ENCODE measurements at places on chromosomes 4 and X.

GRCh38 chrX:44088510-44089144 is 115.4 kb upstream of the NDP start:
- DNase-seq, result no peak

GRCh38 chrX:14718403-14718802 is 154.5 kb downstream of the FANCB start:
- DNase-seq, result no peak

DNA sequence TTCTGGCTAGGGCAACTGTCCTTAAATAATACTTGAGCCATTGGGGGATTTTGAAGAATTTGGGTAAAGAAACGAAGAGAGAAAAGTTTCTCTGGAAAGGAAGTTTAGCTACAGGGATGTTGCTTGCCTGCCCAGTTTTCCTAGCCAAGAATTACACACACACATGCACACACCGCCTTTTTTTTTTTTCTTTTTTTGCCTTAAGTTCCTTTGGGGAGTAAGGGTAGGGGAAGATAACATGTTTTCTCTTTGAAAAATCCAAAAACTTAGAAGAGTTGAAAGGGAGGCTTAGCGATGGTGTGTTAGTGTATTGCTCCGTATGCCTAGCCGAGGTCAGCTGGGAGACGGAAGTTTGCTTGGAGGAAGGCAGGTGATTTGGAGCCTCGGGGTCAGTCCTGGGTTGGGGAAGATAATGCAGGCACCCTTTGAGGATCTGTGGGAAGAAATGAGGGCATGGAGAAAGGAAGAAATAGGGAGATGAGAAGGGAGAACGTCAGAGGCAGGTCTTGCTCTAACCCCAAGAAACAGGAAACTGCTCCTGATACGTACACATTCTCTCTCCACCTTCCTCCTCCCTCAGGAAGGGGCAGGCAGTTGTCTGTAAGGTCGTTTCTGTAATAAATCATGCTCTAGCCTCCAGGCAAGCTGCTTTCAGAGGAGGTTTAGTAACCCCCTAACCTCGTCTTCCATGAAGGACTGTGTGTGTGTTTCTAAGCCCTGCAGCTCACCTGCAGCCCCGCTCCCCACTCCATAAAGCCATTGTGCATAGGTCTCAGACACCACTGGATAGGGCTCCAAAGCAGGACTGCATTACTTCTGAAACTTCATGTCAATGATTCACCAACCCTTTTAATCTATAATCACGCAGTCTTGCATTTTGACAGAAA is 10.5 kb downstream of the KLF3 start:
- no peak for DNase-seq

DNA sequence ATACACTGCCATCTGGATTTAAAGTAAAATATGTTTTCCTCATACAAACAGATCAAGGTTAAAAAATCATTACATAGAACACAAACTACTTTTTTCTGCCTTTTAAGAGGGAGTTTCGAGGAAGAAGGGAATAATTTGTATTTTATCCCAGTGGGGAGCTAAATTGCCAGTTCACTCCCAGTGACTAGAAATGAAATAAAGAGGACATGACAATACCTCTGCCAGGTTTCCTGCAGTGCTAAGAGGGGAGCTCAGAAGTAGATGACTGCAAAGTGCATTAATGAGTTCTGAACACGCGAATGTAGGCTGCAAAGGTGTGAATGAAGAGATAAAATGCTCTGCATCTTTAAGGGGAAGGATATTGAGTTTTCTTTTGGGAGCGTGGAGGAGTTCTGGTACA is 69.7 kb downstream of the SRPX start:
- DNase-seq, result no peak

GRCh38 chr4:159526172-159526571 is 423.3 kb downstream of the RAPGEF2 start:
- no peak for DNase-seq

- DNase-seq, result no peak
Observed at GRCh38 chr4:145881576-145881975, 57.0 kb downstream of the ZNF827 start.

- no peak for DNase-seq
Observed at GRCh38 chr4:1823545-1823932, 30.4 kb downstream of the FGFR3 start.

- DNase-seq, result no peak
Observed at GRCh38 chrX:31228909-31229308, 157.1 kb upstream of the FTHL17 start.

DNA sequence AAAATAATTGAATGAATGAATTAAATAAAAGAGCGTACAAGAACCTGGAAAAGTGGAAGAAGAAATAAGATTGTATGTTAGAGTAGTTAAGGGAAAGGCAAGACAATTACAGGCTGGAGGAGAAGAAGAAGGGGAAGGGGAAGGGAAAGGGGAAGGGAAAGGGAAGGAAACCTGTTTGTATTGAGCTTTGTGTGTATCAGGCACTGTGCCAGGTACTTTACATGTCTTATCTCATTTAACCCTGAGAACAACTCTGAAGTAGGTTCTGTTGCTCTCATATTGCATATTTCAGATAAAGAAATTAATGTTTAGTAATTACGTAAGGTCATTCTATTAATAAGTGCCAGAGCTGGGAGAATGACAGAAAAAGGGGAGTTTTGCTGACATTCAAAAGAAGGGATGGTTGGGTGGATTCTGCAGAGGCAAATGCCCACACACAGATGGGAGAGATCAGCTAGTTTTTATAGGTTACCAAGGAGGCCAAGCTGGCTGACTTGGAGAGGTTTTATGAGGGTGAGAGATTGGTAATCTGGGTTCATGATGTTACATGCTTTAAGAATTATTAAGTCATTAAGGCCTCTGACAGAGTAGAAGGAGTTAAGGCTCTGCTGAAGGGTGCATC is 92.3 kb upstream of the LCORL start:
- peak; percentile 9 for DNase-seq

DNA sequence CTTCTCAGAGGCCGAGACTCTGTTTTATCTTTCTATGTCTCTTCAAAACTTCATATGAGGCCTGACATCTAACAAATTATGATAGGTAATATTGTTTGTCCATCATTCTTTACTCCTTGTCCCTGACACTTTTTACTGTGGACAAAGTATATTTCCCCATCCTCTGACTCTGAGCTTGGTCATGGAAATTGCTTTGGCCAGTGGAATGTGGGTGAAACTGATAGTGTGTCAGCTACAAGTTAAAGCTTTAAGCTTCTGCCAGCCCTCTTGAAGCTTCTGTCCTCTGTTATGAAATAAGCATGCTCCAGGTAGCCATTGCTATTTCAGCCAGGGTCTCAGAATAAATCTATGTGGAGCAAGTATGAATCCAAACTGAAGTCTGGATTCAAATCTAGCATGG is 604.6 kb downstream of the BCOR start:
- DNase-seq, result no peak

- no peak for DNase-seq
Observed at GRCh38 chr4:38590046-38590445, 74.0 kb upstream of the KLF3 start.

GRCh38 chr4:2078584-2078983 is 19.5 kb downstream of the NAT8L start:
- no peak for DNase-seq

GRCh38 chr4:3476936-3477749 is 14.0 kb downstream of the DOK7 start:
- no peak for DNase-seq

DNA sequence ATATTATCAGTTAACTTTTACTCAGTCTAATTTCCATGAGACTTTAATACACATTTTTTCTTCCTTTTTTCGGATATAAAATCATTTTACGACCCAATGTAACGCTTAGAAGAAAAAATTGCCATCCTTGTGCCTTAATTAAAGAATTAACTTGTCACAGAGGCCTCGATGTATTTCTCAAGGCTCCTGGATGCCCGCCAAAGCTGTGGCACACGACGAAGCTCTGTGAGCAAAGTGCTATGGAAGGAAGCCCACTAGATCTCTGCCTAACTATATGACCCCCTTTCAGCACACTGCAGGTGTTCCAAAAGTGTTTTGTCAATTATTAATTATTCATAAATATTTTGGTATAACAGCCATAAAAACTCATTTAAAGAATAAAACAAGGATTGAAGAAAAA is 54.4 kb downstream of the TAPT1 start:
- DNase-seq, result no peak

Data from NCI-H524 (cell line).